ENCODE measurements at places on chromosomes 7 and 10.

GRCh38 chr10:104417637-104418292 lies 64.1 kb downstream of the CFAP58 start:
- DNase-seq: no peak

- no peak for DNase-seq
Observed at GRCh38 chr7:155969192-155969929, 157.1 kb upstream of the SHH start.

GRCh38 chr7:51965454-51965853 lies 648.8 kb upstream of the COBL start:
- DNase-seq: no peak

DNA sequence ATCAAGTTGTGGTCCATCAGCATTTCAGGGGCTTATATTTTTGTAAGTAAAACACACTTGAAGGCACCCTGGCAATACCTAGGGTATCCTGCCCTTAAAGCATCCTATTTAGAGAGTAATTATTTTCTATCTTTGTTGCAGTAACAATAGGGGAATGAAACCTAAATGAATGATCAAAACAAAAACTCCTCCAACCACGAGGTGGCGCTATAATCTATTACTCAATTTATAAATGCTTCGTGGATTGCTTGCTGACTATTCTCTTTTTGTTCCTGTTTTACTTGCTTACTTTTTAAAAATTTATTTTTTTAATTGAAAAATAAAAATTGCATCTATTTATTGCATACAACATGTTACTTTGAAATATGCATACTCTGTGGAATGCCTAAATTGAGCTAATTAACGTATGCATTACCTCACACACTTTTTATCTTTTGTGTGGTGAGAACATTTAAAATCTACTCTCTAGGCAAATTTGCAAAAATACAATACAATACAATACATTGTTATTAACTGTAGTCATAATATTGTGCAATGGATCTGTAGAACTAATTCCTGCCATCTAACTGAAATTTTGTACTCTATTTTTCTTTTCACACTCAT lies 147.7 kb upstream of the BMPER start:
- DNase-seq: peak; percentile 17

DNA sequence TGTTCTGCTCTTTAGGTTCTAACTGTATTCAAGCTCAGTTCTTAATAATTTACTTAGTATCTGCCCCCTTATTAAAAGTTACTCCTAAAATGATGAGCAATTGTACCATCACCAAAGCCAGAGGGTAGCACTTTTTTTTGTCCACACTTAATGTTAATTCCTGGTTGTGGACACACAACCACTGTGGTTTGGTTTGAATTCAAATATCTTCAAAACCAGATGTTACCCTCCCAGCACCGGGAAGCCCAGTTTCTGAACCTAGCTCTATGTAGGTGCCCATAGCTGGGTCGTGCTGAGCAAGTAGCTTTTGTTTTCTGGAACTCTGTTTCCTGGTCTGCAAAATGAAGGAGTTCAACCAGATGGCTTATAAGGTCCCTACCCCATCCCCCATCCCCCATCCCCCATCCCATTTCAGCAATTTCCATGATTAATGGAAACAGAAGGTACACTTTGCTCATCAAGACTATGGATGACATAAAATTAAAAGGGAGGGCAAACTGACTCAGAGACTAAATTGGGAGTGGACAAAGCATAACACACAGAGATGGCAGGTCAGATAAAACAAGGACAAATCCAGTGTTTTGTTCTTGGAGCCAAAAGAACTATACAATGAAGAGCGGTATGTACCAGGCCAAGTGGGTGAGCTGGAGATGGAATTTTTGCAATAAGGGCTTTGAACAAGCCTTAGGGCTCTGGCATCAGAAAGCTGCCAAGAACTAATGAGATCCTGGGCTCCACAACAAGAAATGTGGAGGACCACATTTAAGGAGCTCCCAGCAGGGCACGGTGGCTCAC lies 56.7 kb downstream of the DLG5 start:
- no peak for DNase-seq

DNA sequence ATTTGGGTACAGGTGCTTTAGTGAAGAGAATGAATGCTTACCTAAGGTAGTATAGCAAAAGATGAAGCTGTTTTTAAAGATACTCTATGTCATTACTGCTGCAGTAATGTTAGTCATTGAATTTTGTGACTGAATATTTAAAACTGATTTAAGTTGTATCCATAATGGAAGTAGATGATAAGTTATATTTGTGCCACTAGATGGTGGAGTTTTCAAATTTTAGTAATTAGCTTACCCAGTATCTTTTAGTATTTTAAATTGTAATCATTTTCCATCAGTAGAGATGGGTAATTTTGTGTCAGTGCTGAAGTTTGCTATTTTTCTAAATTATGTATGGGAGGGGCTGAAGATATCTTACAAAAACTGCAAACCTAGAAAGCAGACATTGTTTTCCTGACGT lies 25.2 kb downstream of the HBP1 start:
- no peak for DNase-seq

Measured in CD4-positive, alpha-beta T cell treated with Interleukin-4 for 4 hours (primary cell).